ENCODE measurements at places on chromosomes 3 and 15.

DNA sequence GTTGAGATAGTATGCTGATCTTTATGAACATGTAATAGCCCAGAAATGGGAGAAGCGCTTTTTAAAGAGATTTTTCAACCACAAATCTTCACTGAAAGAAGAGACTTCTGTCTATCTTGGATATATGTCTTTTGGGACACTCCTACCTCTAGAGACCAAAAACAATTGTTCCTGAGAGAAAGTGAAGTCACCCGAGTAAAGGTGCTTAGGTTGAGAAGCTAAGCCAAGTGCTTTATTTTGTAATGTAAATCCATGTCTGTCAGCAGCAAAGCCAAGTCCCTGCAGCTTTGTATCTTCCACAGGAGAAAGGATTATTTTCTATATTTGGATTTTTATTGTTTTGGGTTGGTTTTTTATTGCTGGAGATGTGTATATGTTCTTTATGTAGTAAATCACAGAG is 32.1 kb upstream of the B3GALNT1 start:
- DNase-seq: no peak

GRCh38 chr3:5231487-5231886 is 44.0 kb downstream of the EDEM1 start:
- DNase-seq: no peak

- DNase-seq: no peak
Observed at GRCh38 chr3:189267981-189268613, 96.3 kb downstream of the TPRG1 start.

- no peak for DNase-seq
Observed at GRCh38 chr3:142105991-142106390, 43.4 kb downstream of the TFDP2 start.

Measured in D721Med (cell line).